Activated CD4-positive, alpha-beta T cell treated with anti-CD3 and anti-CD28 coated beads, Interleukin-2, amount 10 ng/mL, durations not matched to agents 24 days and 14 days (primary cell): ENCODE measurements at places on chromosomes 1 and 21. TPM values are rescaled to one million over a fixed set of nuclear protein-coding genes. Genes with fewer than 3 reads are reported as not detected.
A peak's percentile ranks its signal among the peaks of the same experiment; 100 is the strongest.

GRCh38 chr1:51768971-51769588 lies 109.4 kb downstream of the NRDC start:
- peaks cover 35% of the 10 kb centered on the region for H3K36me3 ChIP-seq
- no peak overlapping the region for H3K4me3 ChIP-seq
- DNase-seq: peak; percentile 72
- no peak overlapping the region for H3K27ac ChIP-seq
- H3K27me3 ChIP-seq: no peaks in the 10 kb centered on the region
- H3K4me1 ChIP-seq: peaks cover 11% of the 10 kb centered on the region

DNA sequence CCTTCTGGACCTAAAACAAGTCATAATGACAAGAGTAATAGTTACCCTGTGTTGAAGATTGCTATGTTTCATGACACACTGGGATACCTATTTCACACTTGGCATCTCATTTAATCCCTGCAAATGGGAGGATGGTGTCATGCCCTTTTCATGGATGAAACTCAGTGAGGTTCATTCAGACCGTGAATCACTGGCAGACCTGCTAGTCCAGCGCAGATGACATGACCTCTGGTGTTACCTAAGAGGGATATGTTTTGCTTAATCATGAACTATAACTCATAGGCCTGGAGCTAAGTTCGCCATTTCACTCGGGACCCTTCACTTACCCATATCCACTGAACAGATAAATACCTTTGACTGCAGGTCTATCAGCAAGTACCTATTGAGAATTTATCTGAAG lies 286.6 kb upstream of the FMN2 start:
- DNase-seq: no peak
- H3K27ac ChIP-seq: no peak overlapping the region

GRCh38 chr1:154495496-154496273 lies 6.3 kb upstream of the TDRD10 start:
- H3K27ac ChIP-seq: no peak overlapping the region
- H3K4me1 ChIP-seq: peaks cover 24% of the 10 kb centered on the region
- H3K27me3 ChIP-seq: peaks cover 44% of the 10 kb centered on the region
- DNase-seq: no peak
- no peak overlapping the region for H3K4me3 ChIP-seq

GRCh38 chr1:168381850-168382249 lies 101.2 kb downstream of the TBX19 start:
- H3K36me3 ChIP-seq: no peaks in the 10 kb centered on the region
- H3K4me1 ChIP-seq: peaks cover under 1% of the 10 kb centered on the region
- no peak for DNase-seq
- H3K27me3 ChIP-seq: peaks cover 15% of the 10 kb centered on the region
- no peak overlapping the region for H3K27ac ChIP-seq
- H3K4me3 ChIP-seq: no peak overlapping the region

GRCh38 chr1:11194407-11195176 lies 5.4 kb downstream of the ANGPTL7 start:
- H3K36me3 ChIP-seq: peaks cover 38% of the 10 kb centered on the region
- DNase-seq: no peak
- no peaks in the 10 kb centered on the region for H3K27me3 ChIP-seq

GRCh38 chr1:205570796-205571537 lies 60.8 kb downstream of the ELK4 start:
- no peak for DNase-seq
- H3K4me1 ChIP-seq: peaks cover 2% of the 10 kb centered on the region
- no peak overlapping the region for H3K27ac ChIP-seq
- H3K36me3 ChIP-seq: no peaks in the 10 kb centered on the region
- H3K4me3 ChIP-seq: no peak overlapping the region

- no peak overlapping the region for H3K4me3 ChIP-seq
- H3K27me3 ChIP-seq: peaks cover 10% of the 10 kb centered on the region
- no peaks in the 10 kb centered on the region for H3K4me1 ChIP-seq
- no peak for DNase-seq
Measured at GRCh38 chr1:33220676-33221384, 35.5 kb upstream of the ZNF362 start.

DNA sequence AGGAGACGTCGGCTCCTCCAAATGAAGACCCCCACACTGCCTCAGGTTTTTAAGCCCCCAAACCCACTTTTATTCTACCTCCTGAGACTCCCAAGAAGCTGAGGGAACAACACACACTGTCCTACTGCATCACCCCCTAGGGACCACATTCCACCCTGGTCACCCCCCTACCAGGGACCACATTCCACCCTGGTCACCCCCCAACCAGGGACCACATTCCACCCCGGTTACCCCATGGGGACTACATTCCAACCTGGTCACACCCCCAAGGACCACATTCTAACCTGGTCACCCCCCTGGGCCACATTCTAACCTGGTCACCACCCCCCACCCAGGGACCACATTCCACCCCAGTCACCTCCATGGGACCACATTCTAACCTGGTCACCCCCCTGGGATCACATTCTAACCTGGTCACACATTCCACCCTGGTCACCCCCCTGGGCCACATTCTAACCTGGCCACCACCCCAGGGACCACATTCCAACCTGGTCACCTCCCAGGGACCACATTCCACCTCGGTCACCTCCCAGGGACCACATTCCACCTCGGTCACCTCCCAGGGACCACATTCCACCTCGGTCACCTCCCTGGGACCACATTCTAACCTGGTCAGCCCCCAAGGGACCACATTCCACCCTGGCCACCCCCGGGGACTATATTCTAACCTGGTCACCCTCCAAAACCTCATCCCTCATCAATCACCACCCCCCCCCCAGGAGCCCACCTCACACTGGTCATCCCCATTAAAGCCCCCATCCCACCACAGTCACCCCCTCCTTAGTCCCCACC lies 587.6 kb downstream of the NPHP4 start:
- H3K4me1 ChIP-seq: peaks cover 2% of the 10 kb centered on the region
- no peaks in the 10 kb centered on the region for H3K27me3 ChIP-seq
- H3K27ac ChIP-seq: no peak overlapping the region
- H3K4me3 ChIP-seq: no peak overlapping the region

- H3K27ac ChIP-seq: no peak overlapping the region
- no peaks in the 10 kb centered on the region for H3K4me1 ChIP-seq
- no peak for DNase-seq
- H3K4me3 ChIP-seq: no peak overlapping the region
- no peaks in the 10 kb centered on the region for H3K36me3 ChIP-seq
- no peaks in the 10 kb centered on the region for H3K27me3 ChIP-seq
Measured at GRCh38 chr1:30329802-30330557, 393.4 kb downstream of the MATN1 start.

DNA sequence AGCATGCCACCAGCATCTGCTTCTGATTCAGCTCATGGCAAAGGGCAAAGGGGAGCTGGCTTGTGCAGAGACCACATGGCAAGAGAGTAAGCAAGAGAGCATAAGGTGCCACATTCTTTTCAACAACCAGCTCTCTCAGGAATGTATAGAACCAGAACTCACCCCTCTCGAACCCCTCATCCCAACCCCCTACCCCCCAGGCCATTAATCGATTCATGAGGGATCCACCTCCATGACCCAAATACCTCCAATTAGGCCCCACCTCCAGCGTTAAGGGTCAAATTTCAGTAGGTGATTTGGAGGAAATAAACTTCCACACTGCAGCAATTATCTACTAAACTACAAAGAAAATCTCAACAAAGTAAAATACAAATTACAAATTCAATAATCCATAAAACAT lies 32.2 kb upstream of the LRRC7 start:
- no peak for DNase-seq
- no peak overlapping the region for H3K4me3 ChIP-seq
- H3K4me1 ChIP-seq: no peaks in the 10 kb centered on the region
- H3K36me3 ChIP-seq: no peaks in the 10 kb centered on the region

- peaks cover 77% of the 10 kb centered on the region for H3K4me1 ChIP-seq
- H3K27ac ChIP-seq: peak overlapping the region; percentile 91
- H3K27me3 ChIP-seq: no peaks in the 10 kb centered on the region
- peak; percentile 93 for DNase-seq
- H3K4me3 ChIP-seq: peak overlapping the region; percentile 79
Measured at GRCh38 chr1:42931911-42932422, 26.7 kb downstream of the SLC2A1 start.

- H3K4me1 ChIP-seq: no peaks in the 10 kb centered on the region
- H3K27ac ChIP-seq: no peak overlapping the region
- no peaks in the 10 kb centered on the region for H3K27me3 ChIP-seq
Measured at GRCh38 chr1:34270181-34270580, 93.5 kb downstream of the C1orf94 start.

GRCh38 chr1:157137408-157138219 lies 581 bp downstream of the ETV3 start:
- H3K27me3 ChIP-seq: no peaks in the 10 kb centered on the region
- H3K4me1 ChIP-seq: peaks cover 69% of the 10 kb centered on the region
- DNase-seq: no peak
- peak overlapping the region; percentile 88 for H3K27ac ChIP-seq
- H3K36me3 ChIP-seq: peaks cover 45% of the 10 kb centered on the region

DNA sequence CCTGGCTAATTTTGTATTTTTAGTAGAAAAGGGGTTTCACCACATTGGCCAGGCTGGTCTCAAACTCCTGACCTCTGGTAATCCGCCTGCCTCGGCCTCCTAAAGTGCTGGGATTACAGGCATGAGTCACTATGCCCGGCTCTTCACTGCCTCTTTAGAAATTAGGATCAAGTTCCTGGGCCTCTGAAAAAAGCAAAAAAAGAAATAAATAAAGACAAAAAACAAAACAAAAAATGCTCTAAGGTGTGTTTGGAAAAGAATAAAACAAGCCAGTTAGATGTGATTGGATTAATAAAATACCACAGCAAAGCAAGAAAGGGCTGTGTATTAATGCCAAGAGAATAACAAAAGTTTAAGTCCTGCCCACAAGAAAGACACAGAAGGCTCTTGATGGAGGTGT lies 4.2 kb upstream of the ABCB10 start:
- DNase-seq: no peak
- peaks cover 1% of the 10 kb centered on the region for H3K27me3 ChIP-seq
- H3K4me1 ChIP-seq: peaks cover 3% of the 10 kb centered on the region
- no peaks in the 10 kb centered on the region for H3K36me3 ChIP-seq

DNA sequence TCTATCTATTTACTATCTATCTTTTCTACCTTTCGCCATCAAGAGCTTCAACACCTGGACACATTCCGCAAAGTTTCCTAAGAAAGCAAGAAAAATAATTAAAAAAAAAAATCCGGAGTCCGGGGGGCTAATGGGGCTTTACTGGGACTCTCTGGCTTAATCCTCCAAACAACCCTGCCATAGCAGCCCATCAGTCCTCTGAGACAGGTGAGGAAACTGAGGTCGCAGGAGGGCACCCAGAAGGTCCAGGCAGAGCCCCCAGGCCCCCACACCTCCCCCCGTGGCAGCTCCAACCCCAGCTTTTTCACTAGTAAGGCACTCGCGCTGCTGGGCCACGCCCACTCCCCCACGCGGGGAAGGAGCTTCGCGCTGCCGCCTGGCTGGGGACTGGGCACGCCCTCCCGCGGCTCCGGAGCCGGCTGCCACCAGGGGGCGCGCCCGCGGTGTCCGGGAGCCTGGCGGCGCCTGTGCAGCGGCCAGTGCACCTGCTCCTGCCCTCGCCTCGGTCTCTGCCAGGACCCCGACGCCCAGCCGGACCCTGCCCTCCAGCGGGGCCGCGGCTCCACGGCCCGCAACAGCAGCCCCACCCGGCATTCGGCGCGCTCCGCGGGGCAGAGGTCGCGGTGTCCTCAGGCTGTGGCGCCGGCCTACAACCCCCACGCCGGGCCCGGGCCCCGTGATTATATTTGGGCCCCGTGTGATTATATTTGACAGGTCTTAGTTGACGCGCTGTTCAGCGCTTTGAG lies 54.1 kb upstream of the SAMD11 start:
- DNase-seq: peak; percentile 96
- H3K27me3 ChIP-seq: peaks cover 36% of the 10 kb centered on the region
- peaks cover 2% of the 10 kb centered on the region for H3K4me1 ChIP-seq
- no peak overlapping the region for H3K27ac ChIP-seq
- no peak overlapping the region for H3K4me3 ChIP-seq

DNA sequence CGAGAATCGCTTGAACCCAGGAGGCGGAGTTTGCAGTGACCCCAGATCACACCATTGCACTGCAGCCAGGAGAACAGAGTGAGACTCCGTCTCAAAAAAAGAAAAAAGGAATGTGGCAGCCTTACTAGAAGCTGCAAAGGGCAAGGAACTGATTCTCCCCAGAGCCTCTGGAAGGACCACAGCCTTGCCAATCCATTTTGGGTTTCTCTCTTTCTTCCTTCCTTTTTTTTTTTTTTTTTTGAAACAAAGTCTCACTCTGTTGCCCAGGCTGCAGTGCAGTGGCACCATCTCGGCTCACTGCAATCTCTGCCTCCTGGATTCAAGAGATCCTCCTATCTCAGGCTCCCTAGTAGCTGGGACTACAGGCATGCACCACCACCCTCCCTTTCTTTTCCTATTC lies 9.9 kb upstream of the IFNGR2 start:
- H3K4me3 ChIP-seq: no peak overlapping the region
- H3K36me3 ChIP-seq: no peaks in the 10 kb centered on the region
- H3K27me3 ChIP-seq: peaks cover 58% of the 10 kb centered on the region
- no peak for DNase-seq

GRCh38 chr1:54353959-54354358 lies 52.2 kb downstream of the SSBP3 start:
- peak overlapping the region; percentile 22 for H3K27ac ChIP-seq
- peaks cover 24% of the 10 kb centered on the region for H3K36me3 ChIP-seq
- peaks cover 62% of the 10 kb centered on the region for H3K4me1 ChIP-seq
- H3K4me3 ChIP-seq: no peak overlapping the region
- no peak for DNase-seq
- H3K27me3 ChIP-seq: no peaks in the 10 kb centered on the region

- no peaks in the 10 kb centered on the region for H3K27me3 ChIP-seq
- H3K4me3 ChIP-seq: no peak overlapping the region
- peaks cover 88% of the 10 kb centered on the region for H3K36me3 ChIP-seq
- DNase-seq: no peak
- no peak overlapping the region for H3K27ac ChIP-seq
Measured at GRCh38 chr21:38819719-38820159, 14.0 kb downstream of the ETS2 start.

GRCh38 chr1:201309416-201309815 lies 26.1 kb downstream of the PKP1 start:
- H3K4me3 ChIP-seq: no peak overlapping the region
- H3K36me3 ChIP-seq: no peaks in the 10 kb centered on the region
- DNase-seq: no peak
- H3K27ac ChIP-seq: no peak overlapping the region
- H3K27me3 ChIP-seq: peaks cover 17% of the 10 kb centered on the region

CASQ2 gene
- not detected in 2 replicates for total RNA-seq

SPRR2G gene
- not detected in 2 replicates for total RNA-seq

KRTAP25-1 gene
- not detected in 2 replicates for total RNA-seq

DNAJC28 gene
- 0.09 and 0.12 TPM in 2 replicates for total RNA-seq

KCNQ4 gene
- total RNA-seq: 1.4 and 1.5 TPM in 2 replicates

ST6GALNAC3 gene
- 0.28 TPM in 1 of 2 replicates, not detected in the other for total RNA-seq

UMODL1 gene
- not detected in 2 replicates for total RNA-seq

WNT2B gene
- 0.05 TPM in 1 of 2 replicates, not detected in the other for total RNA-seq

ACTN2 gene
- 0.40 and 0.44 TPM in 2 replicates for total RNA-seq

FAM167B gene
- 0.23 and 0.57 TPM in 2 replicates for total RNA-seq

VHLL gene
- total RNA-seq: 0.54 and 1.0 TPM in 2 replicates

SPATC1L gene
- 10.8 and 12.0 TPM in 2 replicates for total RNA-seq
